ENCODE measurements at places on chromosomes 2 and 18.

DNA sequence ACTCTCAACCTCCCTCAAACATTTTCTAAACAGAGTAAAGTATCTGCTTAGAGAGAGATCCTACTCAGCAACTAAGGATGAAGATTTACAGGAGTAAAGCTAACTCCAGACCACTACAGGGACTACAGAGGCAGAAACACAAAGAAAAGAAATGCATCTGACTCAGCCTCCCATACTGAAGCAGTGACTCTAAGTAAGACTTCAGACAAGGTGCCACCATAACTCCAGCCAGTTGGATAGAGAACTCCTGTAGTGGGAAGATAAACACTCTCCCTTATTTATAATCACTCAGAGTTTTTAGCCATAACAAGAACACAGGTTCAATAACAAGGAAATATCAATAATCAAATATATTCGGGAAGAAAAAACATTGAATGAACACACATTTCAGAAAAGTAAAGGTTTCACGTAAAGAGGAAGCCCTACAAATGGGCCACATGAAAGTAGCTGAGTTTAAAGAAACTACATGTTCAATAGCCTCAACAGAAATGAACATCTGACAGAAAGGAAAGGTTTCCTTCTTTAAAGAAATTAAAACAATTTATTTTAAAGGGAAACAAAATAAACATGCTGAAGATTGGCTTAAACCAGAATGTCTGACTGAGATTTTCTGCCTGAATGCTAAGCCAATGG is 519.9 kb downstream of the KCNJ3 start:
- no peaks in the 10 kb centered on the region for H3K36me3 ChIP-seq
- no peak for DNase-seq
- H3K4me3 ChIP-seq: no peak overlapping the region
- H3K27ac ChIP-seq: no peak overlapping the region
- H3K27me3 ChIP-seq: no peaks in the 10 kb centered on the region

DNA sequence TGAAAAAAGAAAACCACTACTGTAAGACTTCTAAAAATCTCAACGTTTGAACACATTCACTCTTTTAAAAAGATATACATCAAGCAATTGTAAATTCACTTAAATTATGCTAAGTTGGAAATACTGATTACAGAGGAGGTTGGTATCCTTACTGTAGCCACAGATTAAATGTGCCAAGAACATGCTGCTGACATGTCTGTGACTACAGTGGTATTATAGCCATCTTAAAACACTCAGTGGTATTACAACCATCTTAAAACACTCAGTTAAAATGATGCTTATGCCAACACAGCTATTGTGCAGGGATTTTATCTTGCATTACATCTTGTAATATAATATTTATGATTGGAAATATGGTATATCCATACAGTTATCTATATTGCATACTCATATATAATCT is 50.0 kb downstream of the TMEM131 start:
- H3K27me3 ChIP-seq: no peaks in the 10 kb centered on the region
- peaks cover 9% of the 10 kb centered on the region for H3K36me3 ChIP-seq
- peaks cover 27% of the 10 kb centered on the region for H3K4me1 ChIP-seq
- H3K4me3 ChIP-seq: no peak overlapping the region
- H3K27ac ChIP-seq: no peak overlapping the region

- H3K27ac ChIP-seq: peak overlapping the region; percentile 75
- peak overlapping the region; percentile 43 for H3K4me3 ChIP-seq
- peaks cover 80% of the 10 kb centered on the region for H3K27me3 ChIP-seq
- H3K36me3 ChIP-seq: peaks cover 3% of the 10 kb centered on the region
Observed at GRCh38 chr2:176128172-176128981, 1.1 kb upstream of the HOXD8 start.

GRCh38 chr2:5064687-5065086 is 627.5 kb upstream of the SOX11 start:
- no peak overlapping the region for H3K4me3 ChIP-seq
- H3K4me1 ChIP-seq: no peaks in the 10 kb centered on the region
- no peak overlapping the region for H3K27ac ChIP-seq
- H3K36me3 ChIP-seq: no peaks in the 10 kb centered on the region

- H3K27me3 ChIP-seq: peaks cover 3% of the 10 kb centered on the region
- no peaks in the 10 kb centered on the region for H3K36me3 ChIP-seq
- H3K27ac ChIP-seq: no peak overlapping the region
- no peaks in the 10 kb centered on the region for H3K4me1 ChIP-seq
Observed at GRCh38 chr2:234680688-234681619, 184.1 kb upstream of the ARL4C start.

Measured in activated CD4-positive, alpha-beta memory T cell treated with anti-CD3 and anti-CD28 coated beads for 36 hours (primary cell).